Activated CD4-positive, alpha-beta memory T cell treated with anti-CD3 and anti-CD28 coated beads for 36 hours (primary cell): ENCODE measurements at places on chromosomes 4 and X. TPM values are rescaled to one million over a fixed set of nuclear protein-coding genes. Genes with fewer than 3 reads are reported as not detected.

DNA sequence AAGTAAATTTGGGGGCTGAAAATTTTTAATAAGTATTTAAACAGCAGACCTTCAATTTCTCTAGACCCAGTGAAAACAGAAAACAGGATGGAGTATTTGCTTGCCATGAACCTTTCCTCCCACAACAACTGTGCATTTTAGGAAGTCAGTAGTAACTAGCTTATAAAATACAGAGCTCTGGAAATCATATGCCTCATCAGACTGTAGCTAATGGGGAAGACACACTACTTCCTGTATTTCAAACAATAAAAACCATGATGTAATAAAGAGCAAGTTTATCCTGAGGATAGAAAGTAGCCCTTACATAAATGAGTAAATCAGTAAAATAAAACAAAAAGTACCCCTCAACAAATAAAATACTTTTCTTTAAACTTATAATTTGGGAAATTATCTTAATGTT lies 280.1 kb upstream of the ZFP42 start:
- no peaks in the 10 kb centered on the region for H3K4me1 ChIP-seq
- no peak overlapping the region for H3K27ac ChIP-seq
- H3K36me3 ChIP-seq = no peaks in the 10 kb centered on the region
- no peak for DNase-seq
- H3K4me3 ChIP-seq = no peak overlapping the region

DNA sequence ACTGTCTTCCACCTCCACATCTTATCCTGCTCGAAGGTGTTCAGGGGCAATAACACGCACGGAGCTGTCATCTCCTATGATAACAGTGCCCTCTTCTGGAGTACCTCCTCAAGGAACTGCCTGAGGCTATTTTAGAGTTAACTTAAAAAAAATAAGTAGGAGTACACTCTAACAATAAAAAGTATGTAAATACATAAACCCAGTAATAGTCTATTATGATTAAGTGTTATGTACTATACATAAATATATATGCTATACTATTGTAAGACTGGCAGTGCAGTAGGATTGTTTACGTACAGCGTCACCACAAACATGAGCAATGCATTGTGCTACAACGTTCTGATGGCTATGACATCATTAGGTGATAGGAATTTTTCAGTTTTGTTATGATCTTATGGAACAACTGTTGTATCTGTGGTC lies 34.5 kb upstream of the TLR2 start:
- H3K4me3 ChIP-seq = no peak overlapping the region
- no peaks in the 10 kb centered on the region for H3K27me3 ChIP-seq
- H3K4me1 ChIP-seq = peaks cover 36% of the 10 kb centered on the region
- DNase-seq = no peak
- H3K36me3 ChIP-seq = no peaks in the 10 kb centered on the region
- H3K27ac ChIP-seq = no peak overlapping the region

GRCh38 chr4:25939330-25939729 lies 25.3 kb downstream of the SMIM20 start:
- peak overlapping the region; percentile 82 for H3K27ac ChIP-seq
- H3K27me3 ChIP-seq = peaks cover 20% of the 10 kb centered on the region
- no peak overlapping the region for H3K4me3 ChIP-seq
- no peak for DNase-seq
- H3K36me3 ChIP-seq = no peaks in the 10 kb centered on the region
- H3K4me1 ChIP-seq = peaks cover 24% of the 10 kb centered on the region

- no peak overlapping the region for H3K4me3 ChIP-seq
- no peak for DNase-seq
- H3K4me1 ChIP-seq = peaks cover 60% of the 10 kb centered on the region
These were observed 232.7 kb upstream of the GATB start for GRCh38 chr4:151993521-151993920.

GRCh38 chr4:185122681-185123345 lies 20.3 kb upstream of the SLC25A4 start:
- H3K27me3 ChIP-seq = peaks cover 21% of the 10 kb centered on the region
- H3K36me3 ChIP-seq = no peaks in the 10 kb centered on the region
- H3K27ac ChIP-seq = no peak overlapping the region
- no peak for DNase-seq
- H3K4me3 ChIP-seq = no peak overlapping the region
- peaks cover 6% of the 10 kb centered on the region for H3K4me1 ChIP-seq

GRCh38 chrX:40145923-40146261 lies 48.1 kb upstream of the BCOR start:
- peak overlapping the region; percentile 26 for H3K4me3 ChIP-seq
- no peak for DNase-seq
- no peaks in the 10 kb centered on the region for H3K27me3 ChIP-seq
- H3K4me1 ChIP-seq = peaks cover 4% of the 10 kb centered on the region

- H3K4me3 ChIP-seq = no peak overlapping the region
- no peaks in the 10 kb centered on the region for H3K4me1 ChIP-seq
- H3K36me3 ChIP-seq = no peaks in the 10 kb centered on the region
These were observed 366.6 kb downstream of the GASK1B start for GRCh38 chr4:157806184-157806583.

DNA sequence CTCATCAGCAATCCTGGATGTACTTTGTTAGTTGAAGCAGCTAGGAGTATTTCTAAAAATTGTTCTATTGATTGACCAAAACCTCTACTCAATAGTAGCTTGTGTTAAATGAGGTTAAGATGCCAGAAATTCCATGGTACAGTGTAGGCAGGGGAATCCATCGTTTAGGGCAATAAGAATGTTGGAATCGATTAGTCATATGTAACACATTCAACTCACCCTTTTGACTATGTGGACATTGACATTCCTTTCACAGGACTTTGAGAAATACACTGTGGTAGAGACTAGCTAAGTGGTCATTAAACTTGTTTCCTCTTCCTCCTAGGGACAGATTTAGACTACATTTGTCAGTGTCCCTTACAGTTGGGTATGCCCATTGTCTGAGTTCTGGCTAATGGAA lies 40.2 kb downstream of the KDM5C start:
- peaks cover 24% of the 10 kb centered on the region for H3K4me1 ChIP-seq
- H3K4me3 ChIP-seq = no peak overlapping the region
- H3K36me3 ChIP-seq = no peaks in the 10 kb centered on the region

DNA sequence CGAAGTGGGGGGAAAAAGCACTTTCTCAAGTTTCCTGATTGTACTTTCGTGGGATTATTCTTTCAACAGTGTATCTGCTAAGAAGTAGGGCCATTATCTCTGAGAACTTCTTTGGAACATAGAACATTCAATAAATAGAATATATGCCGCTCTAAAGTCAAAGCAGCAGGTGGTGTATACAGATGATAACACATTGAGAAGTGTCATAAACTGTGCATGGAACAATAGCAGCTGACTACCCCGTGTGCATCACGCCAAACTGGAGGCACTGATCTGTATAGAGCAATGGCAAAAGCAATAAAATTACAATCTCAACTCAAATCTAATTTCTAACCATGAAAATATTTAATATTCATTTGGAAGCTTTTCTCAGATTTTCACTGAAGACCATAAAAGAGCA lies 175.3 kb downstream of the DCTD start:
- no peak overlapping the region for H3K4me3 ChIP-seq
- H3K4me1 ChIP-seq = no peaks in the 10 kb centered on the region
- H3K27ac ChIP-seq = no peak overlapping the region
- peaks cover 6% of the 10 kb centered on the region for H3K27me3 ChIP-seq
- no peak for DNase-seq

KIF4A gene
- 28.3 TPM for total RNA-seq

TMEM154 gene
- total RNA-seq = 20.8 TPM

USP26 gene
- not detected for total RNA-seq

SAGE1 gene
- not detected for total RNA-seq

FGFBP2 gene
- 0.43 TPM for total RNA-seq
